ENCODE measurements at places on chromosomes 16 and 17.
A peak's percentile ranks its signal among the peaks of the same experiment; 100 is the strongest.

- DNase-seq: no peak
Measured at GRCh38 chr16:25023556-25023955, 8.4 kb upstream of the ARHGAP17 start.

DNA sequence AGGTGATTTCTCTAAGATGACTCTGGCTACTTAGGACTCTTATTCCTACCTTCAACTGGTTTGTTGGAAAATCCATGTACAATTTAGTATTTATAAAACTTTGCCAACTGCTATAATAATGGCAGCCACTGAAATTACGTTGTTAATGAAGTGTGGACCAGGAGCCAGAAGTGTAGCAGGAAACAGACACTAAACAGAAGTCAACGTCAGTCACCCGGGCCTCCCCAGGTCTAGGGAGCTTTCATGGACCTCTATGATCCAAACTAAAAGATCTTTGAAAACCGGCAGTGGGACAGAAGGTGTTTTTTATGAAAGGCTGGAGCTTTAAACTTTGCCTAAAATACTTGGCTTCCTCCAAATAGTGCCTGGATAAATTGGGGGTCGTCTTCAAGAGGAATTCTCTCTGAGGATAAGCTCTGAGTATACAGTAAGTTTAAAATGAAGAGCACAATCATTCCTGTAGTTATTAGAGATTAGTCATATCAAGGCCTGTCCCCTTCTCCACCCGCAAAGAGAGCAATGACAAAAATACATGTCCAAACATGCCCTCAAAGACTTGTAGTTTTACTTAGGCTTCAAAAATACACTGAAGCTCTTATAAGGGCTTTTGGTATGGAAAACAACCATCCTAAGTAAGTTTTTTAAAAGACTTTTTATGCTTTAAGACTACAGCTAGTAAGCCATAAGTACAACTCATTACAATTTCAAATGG is 34.6 kb downstream of the DCUN1D3 start:
- DNase-seq: peak; percentile 58

- no peak for DNase-seq
Measured at GRCh38 chr17:34156741-34157589, 98.1 kb upstream of the CCL2 start.

GRCh38 chr16:84547546-84548061 is 43.1 kb upstream of the MEAK7 start:
- no peak for DNase-seq

- DNase-seq: no peak
Measured at GRCh38 chr16:50801036-50801435, 59.1 kb downstream of the CYLD start.

- no peak for DNase-seq
Measured at GRCh38 chr16:9610727-9611126, 519.3 kb downstream of the HAPSTR1 start.

DNA sequence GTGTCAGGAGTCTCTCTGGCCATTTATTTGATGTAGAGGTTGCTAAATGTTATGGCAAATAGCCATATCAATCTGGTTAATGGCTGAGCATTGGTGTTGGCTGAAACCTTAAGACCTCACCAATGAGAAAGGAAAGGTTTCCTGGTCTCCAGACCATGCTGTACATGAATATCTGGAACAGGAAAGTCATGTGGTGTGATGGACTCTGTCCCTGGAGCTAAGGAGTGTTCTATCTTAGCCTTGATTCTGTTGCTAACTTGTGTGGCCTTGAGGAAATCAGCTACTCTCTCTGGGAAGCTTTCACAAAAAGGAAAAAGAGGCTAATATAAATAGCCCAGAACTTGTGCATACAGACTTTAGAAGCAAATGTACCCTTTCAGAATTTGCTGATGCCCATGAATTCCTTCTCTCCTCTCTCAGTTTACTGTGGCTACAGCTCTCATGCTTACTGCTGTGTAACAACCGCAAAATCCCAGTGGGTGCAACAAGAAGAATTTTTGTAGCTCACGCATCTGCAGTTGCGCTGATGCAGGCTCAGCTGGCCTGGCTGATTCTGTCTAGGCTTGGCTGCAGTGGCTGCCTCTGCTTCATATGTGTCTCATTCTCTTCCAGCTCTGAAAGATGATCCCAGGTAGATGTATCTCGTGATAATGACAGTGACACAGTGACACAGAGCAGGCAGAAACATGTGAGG is 287.5 kb downstream of the NPIPA8 start:
- DNase-seq: no peak

GRCh38 chr16:62921904-62922303 is 885.7 kb upstream of the CDH8 start:
- DNase-seq: no peak

GRCh38 chr17:34285286-34285792 is at the start of gene CCL11:
Gene CCL11, plus strand, starts transcription at chr17:34285742. Its CDS starts 67 bp downstream, at chr17:34285809.
- DNase-seq: no peak

GRCh38 chr16:81410643-81411293 is 33.8 kb upstream of the CMIP start:
- no peak for DNase-seq

DNA sequence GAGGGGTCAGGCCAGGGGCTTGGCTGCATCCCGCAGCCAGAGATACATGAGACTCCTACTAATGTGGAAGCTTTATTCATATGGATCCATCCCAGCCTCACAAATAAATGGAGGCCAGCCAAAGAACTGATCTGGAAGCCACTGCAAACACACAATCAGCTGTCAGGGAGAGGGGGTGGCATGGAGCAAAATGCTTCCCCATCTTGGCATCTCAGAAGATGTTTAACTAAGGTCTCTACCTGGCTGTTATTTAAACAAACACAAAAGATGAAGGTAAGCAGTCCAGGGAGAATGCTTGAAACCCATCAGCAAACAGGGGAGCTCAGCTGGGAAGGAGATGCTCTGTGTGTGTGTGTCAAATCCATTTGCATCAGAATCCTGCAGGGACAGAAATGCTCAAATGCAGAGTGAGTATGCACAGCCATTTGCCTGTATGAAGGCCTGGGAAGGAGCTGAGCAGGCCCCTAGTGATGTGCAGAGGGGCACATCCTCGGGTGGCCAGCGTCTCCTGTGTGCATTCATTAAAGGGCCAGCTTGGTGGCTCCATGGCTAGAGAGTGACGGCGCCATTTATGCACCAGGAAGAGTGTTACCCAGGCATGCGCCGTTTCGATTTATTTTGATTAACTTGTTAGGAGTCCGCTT is 34.2 kb upstream of the IRX3 start:
- no peak for DNase-seq

DNA sequence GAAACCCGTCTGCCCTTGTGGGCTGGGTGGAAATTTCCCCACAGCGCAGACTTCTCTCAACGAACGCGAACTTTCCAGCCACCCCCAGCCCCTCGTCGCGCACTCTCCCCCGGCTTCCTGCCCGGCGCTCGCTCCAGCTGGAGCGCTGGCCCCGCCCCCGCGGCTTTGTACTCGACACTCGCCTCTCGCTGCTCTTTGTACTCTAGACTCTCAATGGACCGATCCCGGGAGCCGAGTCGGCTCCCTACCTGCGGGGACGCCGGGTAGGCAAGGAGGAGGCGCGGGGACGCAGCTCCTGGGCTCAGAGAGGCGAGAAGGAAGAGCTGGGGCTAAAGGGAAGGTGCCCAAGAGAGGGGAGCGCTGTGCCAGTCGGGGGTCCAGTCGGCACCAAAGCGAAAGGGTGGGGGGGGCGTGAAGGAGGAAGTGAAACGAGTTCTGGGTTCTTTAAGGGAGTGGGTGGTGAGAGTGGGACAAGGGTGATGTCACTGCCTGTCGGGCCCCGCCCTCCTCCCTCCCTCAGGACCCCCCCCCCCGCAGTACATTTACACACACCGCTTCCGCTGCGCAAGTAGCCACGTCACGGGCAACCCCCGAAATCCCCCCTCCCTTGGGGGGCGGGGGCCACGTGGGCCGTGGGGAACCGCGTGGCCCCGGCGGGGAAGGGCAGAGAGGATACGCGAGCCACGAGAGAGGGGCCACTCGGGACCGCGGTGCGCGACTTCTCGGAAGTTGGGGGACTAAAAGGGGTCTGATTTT is 9.7 kb downstream of the KDM6B start:
- peak; percentile 85 for DNase-seq

DNA sequence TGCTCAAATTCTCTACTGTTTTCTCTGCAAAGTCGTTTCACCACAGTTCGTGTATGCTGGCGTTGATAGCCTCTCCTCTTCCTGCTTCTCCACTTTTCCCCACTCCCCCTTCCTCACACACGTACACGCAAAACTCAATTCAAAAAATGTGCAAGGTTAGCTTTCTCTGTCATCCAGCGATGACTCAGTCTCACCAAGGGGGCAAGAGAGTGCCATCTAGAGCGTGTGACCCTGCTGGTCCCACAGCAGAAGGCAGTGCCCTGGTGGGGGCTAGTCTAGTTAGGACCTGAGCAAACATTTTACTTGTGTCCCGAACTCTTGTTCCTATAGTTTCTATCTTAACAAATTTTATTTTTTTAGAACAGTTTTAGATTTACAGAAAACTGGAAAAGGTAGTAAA is 121.2 kb upstream of the CHMP6 start:
- DNase-seq: no peak

Data from EL (cell line).